Coronary artery (tissue), 2 donors: ENCODE measurements at places on chromosomes 7 and 10.

GRCh38 chr7:33040803-33041516 lies 21.6 kb downstream of the NT5C3A start:
- no peak for DNase-seq

GRCh38 chr10:59588791-59589190 lies 120.9 kb downstream of the SLC16A9 start:
- no peak for DNase-seq

DNA sequence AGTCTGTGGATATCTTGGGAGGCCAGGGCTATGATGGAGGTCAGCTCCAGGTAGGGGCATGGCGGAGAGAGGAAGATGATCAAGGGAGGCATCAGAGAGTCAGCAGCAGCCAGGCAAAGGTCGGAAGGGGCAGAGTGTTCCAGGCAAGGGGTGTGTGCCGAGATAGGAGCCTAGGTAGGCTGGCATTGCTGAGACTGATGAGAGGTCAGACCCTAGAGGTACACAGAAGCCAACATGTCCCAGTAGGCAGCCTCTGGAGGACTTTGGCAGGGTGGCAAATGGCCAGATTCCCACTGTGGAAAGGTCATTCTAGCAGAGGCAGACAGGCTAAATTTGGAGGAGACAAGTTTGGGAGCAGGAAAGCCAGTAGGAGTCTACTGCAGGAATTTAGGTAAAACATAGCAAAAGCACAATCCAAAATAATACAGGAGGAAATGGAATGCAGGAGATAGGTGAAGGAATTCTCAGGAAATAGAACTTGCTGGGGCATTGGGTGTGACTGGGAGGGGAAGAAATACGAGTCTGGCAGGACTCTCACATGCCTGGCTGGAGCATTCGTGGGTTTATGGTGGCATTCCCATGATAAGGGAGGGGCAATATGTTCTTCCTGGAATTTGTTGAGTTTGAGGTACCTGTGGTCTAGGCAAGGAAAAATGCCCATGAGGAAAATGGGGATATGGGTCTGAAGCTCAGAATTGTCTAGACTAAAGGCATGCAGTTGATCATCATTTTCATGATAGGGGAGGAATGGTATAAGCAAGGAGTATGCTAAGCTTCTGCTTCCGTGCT lies 25.7 kb downstream of the TMEM176A start:
- DNase-seq: peak; percentile 28

DNA sequence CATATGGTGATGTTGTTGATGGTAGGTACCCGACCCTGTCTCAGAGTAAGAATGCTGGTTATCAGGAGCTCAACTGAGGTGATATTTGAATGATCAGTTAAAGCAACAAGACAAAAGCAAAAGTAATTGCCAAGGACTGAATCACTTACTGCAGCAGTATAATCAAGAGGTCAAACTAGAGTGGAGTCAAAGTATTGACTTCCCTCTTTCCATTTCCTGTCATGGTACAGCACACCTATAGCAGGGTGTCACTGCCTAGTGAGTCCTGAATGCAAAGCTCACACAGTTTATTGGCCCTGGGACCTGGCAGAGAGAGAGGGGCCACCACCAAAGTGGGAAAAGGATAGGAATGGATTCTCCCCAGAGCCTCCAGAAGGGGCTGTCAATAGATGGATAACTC lies 886.1 kb upstream of the SORCS1 start:
- DNase-seq: no peak

DNA sequence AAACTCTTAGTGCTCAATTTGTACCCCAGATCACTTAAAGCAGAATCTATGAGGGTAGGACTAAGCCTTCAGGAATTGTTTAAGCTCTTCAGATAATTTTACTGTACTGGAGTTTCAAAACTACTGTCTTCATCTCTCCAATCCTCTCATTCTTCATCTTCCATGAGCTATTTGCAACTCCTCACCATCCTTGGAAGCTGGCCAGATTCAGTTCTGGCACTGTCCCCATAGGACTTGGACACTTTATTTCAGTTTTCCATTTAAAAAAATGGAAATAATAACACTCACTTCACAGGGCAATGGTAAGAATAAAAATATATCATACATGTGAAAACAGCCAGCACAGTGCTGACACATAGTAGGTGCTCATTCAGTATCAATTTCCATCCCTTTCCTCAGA lies 74.6 kb downstream of the PPP1R17 start:
- no peak for DNase-seq

- no peak for DNase-seq
Measured at GRCh38 chr7:146655928-146656797, 539.6 kb downstream of the CNTNAP2 start.

DNA sequence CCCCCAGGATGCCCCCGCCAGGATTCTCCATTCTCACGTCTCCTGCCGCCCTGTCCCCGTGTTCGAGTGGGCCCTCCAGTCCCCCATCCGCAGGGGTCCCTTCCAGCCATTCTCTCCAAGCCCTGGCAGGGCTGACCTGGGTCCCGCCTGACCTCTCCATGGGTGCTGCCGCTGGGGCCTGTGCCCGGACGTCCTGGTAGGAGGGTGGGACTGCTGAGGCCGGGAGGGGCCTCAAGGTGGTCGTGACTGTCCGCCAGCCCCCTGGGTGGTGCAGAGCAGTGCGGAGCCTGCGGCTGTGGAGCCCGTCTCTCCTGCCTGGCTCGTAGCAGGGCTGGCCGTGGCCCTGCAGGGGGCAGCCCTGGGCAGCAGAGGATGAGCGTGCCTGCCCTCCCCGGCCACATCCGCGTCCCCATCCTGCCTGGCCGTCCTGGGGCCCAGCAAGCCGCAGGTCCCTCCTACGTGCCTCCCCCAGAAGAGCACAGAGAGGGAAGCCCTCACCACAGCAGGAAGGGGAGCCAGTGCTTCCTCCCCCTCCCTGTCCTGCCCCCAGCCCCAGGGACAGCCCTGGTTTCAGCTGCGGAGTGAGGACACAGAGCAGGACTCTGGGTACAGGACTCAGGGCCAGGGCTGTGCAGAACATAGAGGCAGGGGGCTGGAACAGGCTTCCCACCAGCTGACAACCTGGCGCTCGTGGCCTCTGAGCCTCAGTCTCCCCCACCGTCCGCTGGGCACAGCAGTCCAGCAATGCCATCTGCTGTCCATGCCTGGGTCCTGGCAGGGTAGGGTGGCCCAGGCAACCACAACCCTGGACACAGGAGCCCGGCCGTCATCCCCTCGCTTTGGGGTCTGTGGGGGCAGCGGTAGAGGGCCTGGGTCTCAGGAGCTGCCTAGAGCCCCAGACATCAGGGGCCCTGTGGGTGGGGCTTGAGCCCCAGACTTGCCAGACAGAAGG lies 1.5 kb upstream of the GRIFIN start:
- DNase-seq: no peak

GRCh38 chr7:80775897-80776296 lies 137.5 kb downstream of the CD36 start:
- DNase-seq: no peak

GRCh38 chr7:27124096-27124901 lies 6.3 kb downstream of the HOXA4 start:
- DNase-seq: peak; percentile 59

DNA sequence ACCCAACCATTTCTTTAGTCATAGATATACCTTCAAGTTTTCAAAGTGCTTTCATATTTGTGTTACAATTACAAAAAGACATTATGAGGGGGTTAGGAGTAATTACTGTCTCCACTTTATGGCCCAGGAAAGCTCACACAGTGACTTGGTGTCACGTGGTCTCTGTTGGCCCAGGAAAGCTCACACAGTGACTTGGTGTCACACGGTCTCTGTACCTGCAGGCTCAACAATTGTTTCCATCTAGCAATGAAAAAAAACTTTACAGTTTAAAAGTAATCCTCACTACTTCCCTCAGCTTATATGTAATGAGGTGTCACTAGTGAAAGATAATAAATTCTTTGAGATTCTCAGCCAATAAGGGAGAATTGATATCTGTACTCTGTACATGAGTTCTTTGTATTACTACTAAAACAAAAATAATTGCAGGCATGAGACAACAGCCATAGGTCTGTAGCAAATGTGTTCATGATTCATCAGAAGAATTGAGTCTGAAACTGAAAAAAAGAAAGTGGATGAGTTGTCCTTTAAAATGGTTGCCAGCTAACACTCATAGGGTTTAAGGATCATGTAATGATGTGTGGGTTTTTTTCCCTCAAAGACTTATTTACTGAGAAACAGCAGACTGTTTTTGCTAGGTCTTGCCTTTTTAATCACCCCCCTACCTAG lies 10.9 kb downstream of the OGDH start:
- no peak for DNase-seq

DNA sequence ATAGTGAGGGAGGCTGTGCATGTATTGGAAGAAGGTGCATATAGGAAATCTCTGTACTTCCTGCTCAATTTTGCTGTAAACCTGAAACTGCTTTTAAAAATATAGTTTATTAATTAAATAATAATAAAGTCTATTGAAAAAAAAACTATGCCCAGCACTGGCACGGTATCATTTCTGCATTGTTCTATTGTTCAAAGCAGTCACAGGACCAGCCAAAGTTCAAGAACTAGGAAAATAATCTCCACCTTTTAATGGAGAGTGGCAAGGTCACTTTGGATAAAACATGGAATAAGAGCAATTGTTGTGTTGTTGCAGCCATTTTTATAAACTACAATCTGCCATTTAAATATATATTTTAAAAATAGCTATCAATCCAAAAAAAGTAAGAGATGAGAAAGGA lies 24.7 kb downstream of the ASAH2 start:
- DNase-seq: no peak

DNA sequence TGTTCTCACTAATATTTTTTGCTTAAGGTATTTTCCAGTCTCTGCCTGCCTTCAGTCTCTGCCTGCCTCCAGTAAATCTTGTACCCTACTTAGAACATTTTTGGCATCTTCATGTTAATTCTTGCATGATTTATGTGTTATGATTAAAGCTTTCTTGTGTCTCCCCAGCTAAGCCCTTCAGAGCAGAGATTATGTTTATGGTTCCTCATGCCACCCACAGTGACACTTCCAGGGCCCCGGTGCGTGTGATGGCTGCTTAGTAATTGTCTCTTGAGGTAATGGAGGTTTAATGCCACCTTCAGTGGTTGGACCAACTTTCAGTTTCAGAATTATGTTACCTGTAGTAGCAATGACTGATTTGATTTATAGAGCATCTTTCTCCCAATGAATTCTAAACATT lies 70.6 kb upstream of the MET start:
- no peak for DNase-seq

- DNase-seq: no peak
Measured at GRCh38 chr10:72250666-72251065, 23.1 kb upstream of the DDIT4 start.

- DNase-seq: no peak
Measured at GRCh38 chr7:114182837-114183236, 231.8 kb upstream of the FOXP2 start.

DNA sequence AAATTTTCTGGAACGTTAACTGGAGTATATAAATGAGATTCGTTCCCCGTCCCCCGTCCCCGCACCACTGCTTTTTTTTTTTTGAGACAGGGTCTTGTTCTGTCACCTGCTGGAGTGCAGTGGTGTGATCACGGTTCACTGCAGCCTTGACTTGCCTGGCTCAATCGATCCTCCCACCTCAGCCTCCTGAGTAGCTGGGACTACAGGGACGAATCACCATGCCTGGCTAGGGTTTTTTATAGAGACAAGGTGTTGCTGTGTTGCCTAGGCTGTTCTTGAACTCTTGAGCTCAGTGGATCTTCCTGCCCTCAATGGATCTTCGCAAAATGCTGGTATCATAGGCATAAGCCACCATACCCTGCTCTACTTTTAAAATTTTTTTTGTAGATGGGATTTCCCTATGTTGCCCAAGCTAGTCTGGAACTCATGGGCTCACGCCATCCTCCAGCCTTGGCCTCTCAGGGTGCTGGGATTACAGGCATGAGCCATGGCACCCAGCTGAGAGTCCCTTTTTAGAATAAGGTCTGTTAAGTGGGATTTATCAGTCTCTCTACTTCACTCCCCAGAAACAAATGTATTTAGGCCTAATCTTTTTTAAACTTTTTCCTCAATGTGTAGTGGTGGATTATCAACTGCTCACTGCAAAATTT lies 122.9 kb downstream of the LYZL1 start:
- no peak for DNase-seq

DNA sequence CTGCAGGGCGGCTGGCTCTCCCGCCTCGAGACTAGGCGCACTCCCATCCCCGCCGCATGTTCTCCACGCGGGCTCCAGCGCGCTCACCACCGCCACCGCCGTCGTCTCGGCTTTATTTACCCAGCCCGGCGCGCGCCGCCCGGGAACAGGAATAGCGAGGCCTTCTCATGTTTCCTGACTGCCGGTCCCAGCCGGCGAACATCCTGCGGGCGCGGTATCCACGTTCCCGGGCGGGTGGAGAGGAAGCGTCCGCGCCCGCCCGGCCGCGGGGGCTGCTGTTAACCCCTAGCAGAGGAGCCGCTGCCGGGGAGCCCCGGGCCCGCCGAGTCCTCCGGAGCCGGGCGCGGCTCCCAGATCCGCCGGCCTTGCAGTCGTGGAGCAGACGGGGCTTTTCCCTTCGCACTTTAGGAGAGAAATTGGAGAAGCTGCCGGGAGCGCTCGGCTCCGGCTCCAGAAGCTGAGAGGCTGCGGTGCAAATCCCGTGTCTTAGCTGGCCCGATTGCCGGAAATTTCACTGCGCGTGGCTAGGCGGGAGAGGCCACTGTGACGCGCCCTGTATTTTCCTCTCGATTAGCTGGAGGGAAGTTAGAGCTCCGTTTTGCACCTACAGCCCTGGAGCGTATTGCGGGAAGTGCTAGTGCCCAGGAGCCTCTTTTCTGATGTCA lies at the start of gene MKX:
Gene MKX, minus strand, starts transcription at position 88 of the 665 bp plus-strand sequence. CDS start 2,404 bp downstream, outside the sequence.
- peak; percentile 84 for DNase-seq

DNA sequence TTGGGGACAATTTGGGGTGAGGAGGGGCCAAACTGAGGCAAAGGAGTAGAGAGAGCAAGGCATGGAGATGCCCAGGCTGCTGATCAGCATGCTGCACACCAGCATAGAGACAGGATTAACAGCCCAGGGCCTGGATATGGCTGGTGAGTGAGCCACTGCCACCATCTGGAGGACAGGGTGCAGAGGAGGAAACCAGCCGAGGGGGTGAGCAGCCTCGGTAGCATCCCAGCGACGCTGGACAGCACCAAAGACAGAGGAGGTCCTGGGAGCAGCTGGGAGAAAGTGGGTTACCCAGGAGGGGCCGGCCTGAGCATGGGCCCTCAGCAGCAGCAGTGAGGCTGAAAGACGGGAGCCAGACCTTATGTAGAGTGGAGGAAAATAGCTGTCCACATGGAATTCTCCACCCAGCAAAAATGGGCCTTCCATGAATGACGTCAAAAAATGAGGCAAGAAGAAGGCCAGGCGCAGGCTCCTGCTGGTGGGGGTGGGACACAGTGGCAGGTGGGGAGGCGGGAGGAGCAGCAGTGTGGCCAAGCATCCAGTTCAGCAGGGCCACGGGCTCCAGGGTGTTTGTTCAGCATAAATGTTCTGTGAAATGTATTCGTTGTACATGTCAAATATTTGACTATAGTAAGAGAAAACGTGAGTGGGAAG lies 16.7 kb downstream of the RET start:
- DNase-seq: no peak
